Astrocyte of the hippocampus (primary cell): ENCODE measurements at places on chromosomes 5 and 9.
A peak's percentile ranks its signal among the peaks of the same experiment; 100 is the strongest.

GRCh38 chr5:54243483-54244080 lies 66.8 kb downstream of the ARL15 start:
- peak; percentile 56 for DNase-seq

- DNase-seq: no peak
Measured at GRCh38 chr5:2482778-2483177, 268.7 kb downstream of the IRX2 start.

DNA sequence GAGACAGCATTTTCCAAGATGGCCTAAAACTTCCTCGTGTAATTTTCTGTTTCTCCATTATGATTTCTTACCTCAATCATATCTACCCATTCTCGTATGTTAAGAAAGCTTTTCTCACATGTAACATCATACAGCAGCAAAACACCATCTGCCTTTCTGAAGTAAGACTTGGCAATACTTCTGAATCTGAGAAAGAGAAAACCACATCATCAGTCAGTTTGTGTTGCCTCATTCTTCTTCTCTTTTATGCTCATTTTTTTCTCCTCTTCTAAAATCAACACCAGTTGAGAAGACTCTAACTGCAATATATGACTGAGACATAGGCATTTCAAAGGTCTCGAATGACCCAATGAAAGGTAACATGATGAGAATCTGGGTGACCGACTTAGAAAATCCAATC lies 66.0 kb downstream of the RASEF start:
- no peak for DNase-seq

GRCh38 chr5:68424799-68425537 lies 209.4 kb downstream of the PIK3R1 start:
- DNase-seq: no peak

DNA sequence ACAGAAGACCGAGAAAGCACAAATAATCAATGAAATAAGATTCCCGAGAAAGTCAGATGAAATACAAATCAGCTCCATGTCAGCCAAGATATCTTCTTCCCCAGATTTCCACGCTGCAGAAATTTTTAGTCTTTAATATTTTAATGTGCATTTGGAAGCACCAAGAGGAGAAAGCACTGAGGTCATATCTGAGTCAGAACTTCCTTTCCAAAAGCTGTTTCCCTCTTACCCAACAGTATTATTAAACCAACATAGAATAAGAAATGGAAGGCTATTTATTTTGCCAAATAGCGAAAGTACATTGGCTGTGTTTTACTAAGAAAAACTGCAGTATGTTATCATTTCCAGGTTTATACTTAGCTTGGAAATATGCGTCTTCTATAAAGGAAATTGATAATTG lies 772.1 kb upstream of the CDH9 start:
- DNase-seq: no peak

GRCh38 chr9:70020991-70021571 lies 22.6 kb upstream of the MAMDC2 start:
- DNase-seq: peak; percentile 94

DNA sequence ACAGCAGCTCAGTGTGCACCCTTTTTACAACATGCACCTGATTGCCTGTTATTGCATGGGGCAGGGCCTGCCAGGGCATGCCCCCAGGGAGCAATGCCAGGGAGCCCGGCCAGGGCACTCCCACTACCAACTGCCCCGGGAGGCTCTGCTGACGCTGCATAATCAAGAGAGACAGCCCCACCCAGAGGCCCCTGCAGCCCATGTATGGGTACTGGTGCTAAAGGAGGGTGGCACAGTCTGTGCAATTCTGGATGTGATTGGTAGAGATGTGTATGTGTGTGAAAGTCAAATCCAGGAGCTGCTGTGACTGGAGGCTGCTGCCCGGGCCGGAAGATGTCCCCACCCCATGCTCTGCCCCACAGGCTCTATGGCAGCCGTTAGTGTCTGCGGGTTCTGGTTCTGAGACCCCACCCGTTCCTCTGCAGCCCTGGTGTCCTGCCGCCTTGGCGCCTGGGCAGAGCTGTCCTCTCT lies 3.9 kb upstream of the NEURL1B start:
- no peak for DNase-seq

GRCh38 chr5:172772112-172772906 lies 1.3 kb upstream of the DUSP1 start:
- peak; percentile 98 for DNase-seq

DNA sequence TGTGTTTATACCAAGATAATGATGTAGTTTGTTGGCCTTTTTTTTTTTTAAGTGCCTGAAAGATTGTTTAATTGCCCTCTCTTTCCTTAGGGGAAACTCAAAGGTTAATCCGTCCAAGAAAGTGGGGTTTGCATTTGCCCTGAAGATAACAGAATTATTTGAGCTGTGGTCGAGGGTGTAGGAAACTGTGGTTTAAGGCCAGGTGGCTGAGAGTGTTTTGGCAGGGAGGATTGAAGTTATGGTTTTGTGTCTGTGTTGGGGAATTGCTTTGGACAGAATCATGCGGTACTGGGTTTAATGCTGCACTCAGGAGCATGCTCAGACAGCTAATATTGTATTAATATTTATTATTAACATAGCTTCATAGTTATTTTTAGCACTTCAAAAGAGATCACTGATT lies 509.8 kb downstream of the EBF1 start:
- DNase-seq: peak; percentile 29

DNA sequence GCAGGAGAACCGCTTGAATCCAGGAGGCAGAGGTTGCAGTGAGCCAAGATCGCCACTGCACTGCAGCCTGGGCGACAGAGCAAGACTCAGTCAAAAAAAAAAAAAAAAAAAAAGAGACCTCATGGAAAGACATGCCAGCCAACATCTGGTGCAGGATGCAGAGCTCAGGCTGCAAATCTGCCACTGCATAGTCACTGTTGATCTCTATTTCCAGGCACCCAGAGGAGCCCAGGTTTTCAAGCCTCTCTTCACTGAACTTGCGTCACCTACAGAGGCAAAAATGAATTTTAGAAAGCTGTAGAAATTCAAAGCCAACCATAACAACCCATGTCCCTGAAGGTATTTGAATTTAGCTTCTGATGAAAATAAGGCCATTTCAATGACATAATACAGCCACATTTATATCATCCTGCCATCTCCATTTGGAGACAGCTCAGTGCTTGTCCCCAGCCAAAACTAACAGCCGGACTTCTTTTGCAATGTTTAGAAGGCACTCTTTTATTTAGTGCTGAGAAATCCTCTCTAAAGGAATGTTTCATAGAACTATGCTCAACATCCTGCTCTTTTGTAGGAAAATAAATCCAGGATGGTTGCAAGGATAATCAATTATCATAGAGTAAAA lies 113.3 kb downstream of the SNX18 start:
- peak; percentile 23 for DNase-seq

DNA sequence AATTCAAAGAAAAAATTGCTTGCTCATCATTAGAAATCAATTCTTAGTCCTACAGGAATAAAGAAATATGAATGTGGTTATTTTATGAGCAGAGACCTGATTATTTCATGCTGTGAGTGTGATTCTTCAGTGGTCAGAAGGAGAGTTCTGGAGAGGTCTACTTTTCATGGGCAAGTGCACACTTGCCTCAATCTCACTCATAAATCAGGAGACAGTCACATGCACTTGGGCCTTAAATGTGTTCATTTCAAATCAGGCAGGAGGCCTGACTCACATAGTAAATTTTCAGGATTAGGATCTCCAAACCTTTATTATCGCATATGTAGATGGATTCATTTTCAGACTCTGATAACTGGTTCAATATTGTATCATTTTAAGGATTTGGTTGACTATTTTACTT lies 323.2 kb upstream of the CCNH start:
- no peak for DNase-seq

- no peak for DNase-seq
Measured at GRCh38 chr5:135161221-135161620, 127.2 kb upstream of the PITX1 start.

DNA sequence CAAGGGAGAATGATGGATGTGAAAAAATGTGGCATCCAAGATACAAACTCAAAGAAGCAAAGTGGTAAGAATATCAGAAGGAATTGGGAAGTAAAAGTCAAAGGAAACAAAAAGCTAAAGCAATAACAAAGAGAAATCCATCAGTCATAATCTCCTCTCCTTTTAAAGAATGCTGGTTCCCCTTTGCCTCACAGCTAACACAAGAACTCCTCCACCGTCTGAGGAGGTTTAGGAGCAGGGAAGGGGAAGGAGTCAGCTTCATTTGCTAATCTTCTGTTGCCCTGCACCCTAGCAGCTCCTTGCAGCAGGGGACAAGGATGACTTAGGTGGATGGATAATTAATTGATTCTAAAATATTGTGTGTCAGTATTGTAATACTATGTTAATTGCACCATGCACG lies 16.4 kb downstream of the CD274 start:
- DNase-seq: no peak

GRCh38 chr9:31873722-31874121 lies 510.7 kb upstream of the ACO1 start:
- DNase-seq: no peak

- no peak for DNase-seq
Measured at GRCh38 chr9:24413651-24414050, 132.0 kb downstream of the IZUMO3 start.
